NCI-H524 (cell line): ENCODE measurements at places on chromosomes 1 and 21.

GRCh38 chr1:65260851-65261473 lies 48.4 kb upstream of the DNAJC6 start:
- DNase-seq = no peak

- DNase-seq = no peak
Observed at GRCh38 chr1:219430419-219430818, 182.5 kb downstream of the ZC3H11B start.

DNA sequence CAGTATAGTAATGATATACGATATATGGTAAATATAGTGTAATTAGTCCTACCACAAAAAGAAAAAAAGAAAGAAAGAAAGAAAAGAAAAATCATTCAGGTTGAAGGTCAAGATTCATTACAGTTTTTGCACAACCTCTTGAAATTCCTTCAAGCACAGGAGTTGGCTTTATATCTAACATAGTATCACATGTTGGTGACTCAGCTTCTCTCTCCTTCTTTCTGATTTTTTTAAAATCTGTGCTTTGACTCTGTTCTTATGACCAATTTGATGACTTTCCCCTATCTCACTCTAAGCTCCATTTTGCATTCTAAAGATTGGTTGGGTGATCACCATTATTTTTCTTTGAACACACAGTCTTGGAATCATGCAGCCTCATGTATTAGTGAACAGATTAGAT lies 148.2 kb upstream of the COL11A1 start:
- DNase-seq = no peak

DNA sequence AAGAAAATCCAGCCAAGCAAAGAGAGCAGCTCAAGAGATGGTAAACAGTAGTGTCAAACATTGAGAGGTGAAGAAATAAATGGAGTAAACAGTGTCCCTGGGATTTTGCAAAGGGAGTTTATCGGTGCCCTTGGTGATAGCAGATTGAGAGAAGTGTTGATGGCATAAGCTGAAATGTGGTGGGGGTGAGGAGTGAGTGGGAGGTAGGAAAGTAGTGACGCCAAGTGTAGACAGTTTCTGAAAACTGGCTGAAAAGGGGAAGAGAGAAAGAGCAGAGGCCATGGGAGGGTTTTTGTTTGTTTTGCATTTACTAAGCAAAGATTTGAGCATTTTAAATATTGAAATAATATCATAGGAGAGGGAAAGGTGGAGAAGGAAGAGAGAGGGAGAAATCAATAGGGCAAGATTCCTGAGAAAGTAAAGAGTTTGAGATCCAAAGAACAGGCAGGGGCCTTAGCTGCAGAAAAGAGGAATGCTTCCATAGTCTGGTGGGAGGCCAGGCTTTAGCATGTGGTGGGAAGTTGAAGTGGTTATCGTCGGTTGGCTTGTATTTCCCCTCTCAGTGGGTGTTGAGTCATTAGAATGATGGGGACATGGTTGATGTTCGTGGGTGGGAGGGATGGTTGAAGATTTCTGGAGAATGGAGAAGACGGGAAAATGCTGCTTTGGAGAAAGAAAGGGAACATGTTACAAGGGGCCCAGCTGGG lies 26.8 kb upstream of the RASAL2 start:
- DNase-seq = no peak

DNA sequence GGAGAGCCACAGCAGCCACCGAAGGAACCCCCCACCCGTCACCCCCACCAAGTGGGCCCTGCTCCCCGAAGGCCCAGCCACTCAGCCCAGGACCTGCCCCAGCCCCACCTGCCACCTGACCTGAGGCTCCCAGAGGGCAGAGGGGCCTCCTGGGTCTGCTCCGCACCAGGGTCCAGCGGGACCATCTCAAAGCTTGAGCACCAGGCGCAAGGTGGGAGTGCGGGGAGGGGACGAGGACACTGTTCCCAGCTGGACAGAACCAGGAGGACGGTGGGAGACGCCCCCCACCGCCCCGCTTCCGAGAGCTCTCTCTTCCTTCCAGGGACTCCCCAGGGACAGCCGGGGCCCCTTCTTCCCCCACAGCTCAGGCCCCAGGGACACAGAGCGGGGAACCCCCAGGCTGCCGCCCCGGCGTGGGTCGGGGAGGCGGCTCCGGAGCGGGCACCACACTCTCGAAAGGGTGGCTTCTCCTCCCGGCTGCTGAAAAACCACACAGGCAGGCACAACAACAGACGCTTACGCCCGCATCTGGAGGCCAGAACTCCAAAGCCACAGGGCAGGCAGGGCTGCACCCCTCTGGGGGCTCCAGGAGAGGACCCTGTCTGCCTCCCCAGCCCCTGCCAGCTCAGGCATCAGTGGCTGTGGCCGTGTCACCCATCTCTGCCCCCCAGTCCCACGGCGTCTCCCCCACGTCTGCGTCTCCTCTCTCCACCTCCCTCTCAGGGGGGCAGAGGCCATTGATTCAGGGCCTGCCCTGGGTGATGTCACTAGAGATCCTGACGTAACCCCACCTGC lies 1.9 kb upstream of the TTLL10 start:
- no peak for DNase-seq

- peak; percentile 33 for DNase-seq
Observed at GRCh38 chr1:9422321-9422720, 116.9 kb upstream of the SLC25A33 start.

- DNase-seq = no peak
Observed at GRCh38 chr1:175225805-175226129, 33.2 kb upstream of the KIAA0040 start.
